ENCODE measurements at places on chromosomes 7 and 10. TPM values are rescaled to one million over a fixed set of nuclear protein-coding genes. Genes with fewer than 3 reads are reported as not detected.

- no peak for DNase-seq
Measured at GRCh38 chr7:135204341-135204749, 7.0 kb downstream of the WDR91 start.

GIMAP8 gene
- total RNA-seq, result 2.5 TPM

- no peak for DNase-seq
Measured at GRCh38 chr10:11697718-11698527, 44.3 kb upstream of the ECHDC3 start.

GRCh38 chr7:1729773-1730172 lies 59.7 kb downstream of the ELFN1 start:
- DNase-seq, result no peak

OLAH gene
- not detected for total RNA-seq

DNA sequence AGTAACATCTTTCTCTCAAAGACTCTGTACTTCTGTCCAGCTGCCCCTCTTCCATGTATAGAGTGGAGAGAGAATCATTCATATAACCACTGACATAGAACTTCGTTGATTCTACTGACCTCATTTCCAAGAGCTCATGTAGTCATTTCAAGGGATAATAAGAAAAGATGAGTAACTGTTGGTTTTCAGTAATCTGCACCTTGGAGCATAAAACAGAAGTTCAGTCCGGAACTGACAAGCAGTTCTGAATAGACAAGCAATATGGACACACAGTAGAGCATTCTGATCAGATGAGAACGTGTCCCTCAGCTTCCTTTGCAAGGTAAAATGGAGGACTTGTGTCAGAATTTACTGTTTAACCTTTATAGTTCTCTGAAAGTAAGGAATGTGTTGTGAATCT lies 847.1 kb downstream of the REEP3 start:
- DNase-seq, result no peak

GRCh38 chr7:38585572-38586354 lies 45.4 kb downstream of the AMPH start:
- no peak for DNase-seq

SPDYE9 gene
- not detected for total RNA-seq

ITGB8 gene
- 82.5 TPM for total RNA-seq

GPR26 gene
- 12.0 TPM for total RNA-seq

GRCh38 chr7:78184299-78184698 lies 385.7 kb downstream of the PHTF2 start:
- no peak for DNase-seq

GRCh38 chr7:22252936-22253536 lies 103.9 kb downstream of the RAPGEF5 start:
- no peak for DNase-seq

DNA sequence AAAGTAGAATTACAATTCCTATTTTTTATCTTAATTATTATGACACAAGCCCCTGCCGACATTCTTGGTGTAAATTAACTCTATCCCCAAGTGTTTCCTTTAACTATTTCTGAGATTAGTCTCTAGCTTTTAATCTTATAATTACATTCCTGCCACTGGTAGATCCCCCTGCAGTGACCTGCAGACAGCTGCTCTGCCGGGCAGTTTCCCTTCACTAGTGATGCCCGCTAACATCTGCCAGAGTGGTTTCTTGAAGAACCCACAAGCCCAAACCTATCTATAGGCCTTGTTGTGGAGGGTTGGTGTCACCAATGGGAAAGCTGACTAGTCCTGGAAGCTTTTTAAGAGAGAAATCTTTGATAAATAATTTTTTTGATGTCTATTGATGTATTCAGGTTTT lies 50.0 kb downstream of the ADAM22 start:
- no peak for DNase-seq
